ENCODE measurements at places on chromosomes 4 and X. TPM values are rescaled to one million over a fixed set of nuclear protein-coding genes. Genes with fewer than 3 reads are reported as not detected.

- DNase-seq: no peak
These were observed 1642.3 kb downstream of the C4orf33 start for GRCh38 chr4:130738233-130738632.

GRCh38 chrX:33082371-33082770 is 129.0 kb downstream of the DMD start:
- no peak for DNase-seq

GRCh38 chrX:54248309-54248708 is 65.3 kb upstream of the FAM120C start:
- no peak for DNase-seq

DNA sequence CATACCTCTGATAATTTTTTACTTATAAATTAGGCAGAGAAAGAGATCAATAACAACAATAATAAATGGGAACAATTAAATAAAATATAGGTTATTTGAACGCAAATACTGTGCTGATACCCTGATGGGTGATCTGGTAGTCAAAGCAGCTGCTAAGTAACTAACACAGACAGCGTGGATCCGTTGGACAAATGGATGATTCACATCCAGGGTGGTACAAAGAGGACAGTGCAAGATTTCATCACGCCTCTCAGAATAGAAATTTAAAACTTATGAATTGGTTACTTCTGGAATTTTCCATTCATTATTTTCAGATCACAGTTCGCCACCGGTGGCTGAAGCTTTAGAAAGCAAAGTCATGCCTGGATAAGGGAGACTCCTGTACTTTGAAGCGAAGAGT is 1066.0 kb upstream of the ADGRL3 start:
- no peak for DNase-seq

- no peak for DNase-seq
These were observed 11.5 kb downstream of the HNRNPH2 start for GRCh38 chrX:101419489-101419888.

GRCh38 chr4:110704748-110705439 is 82.0 kb upstream of the PITX2 start:
- no peak for DNase-seq

DNA sequence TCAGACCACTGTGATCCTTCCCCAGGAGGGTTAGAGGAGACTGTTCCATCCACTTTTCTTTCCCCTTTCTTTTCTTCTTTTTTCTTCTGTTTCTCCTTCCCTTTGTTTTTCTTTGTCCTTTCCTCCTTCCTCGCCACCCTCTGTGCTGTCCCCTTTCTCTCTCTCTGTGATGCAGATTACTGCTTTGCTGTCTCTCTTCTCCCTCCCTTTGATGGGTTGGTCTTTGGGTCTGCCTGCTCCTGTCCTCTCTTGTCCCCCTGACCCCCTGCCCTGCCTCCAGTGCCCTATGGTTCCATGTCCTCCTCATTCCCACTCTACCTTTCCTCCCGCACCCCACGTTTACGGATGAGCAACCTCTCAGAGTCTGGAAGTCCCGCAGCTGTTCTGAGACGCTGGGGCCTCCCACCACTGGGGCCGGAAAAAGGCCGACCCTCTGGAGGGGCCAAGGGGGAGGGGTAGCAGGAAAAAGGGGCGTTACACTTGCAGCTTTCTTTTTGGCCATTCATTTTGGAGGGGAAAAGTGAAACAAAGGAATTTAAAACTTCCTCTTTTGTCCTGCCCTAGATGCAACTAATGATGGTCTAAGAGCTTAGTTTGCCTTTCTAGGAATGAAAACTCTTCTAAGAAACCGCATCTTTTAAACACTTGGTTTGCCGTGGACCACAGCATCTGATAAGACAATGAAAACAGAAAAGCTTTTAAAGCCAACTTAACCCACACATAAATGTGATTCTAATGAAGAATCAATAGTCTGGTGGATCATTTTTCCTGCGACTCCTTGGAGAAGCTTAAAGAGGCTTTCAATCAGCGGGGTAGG is 24.5 kb upstream of the TSR2 start:
- no peak for DNase-seq

GRCh38 chr4:173852775-173853174 is 322.7 kb upstream of the HAND2 start:
- DNase-seq: no peak

DNA sequence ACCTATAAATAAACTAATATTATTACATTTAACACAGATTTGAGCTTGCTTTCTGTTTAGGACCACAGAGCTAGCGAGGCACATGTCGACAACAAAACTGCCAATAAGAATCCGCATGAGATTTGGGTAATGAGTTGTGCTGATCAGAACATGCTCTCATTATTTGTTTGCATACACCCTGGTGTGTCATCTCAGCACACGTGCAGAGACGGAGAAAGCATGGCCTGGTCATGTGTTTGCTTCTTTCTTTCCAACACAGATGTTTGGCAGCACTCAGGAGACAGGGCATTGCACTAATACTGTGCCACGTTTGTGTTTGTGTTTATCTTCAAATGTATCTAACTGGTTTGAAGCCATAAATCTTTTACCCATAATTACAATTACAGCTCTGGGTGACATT is 364.8 kb downstream of the ARAP2 start:
- no peak for DNase-seq

GRCh38 chrX:74493806-74494205 is 72.5 kb downstream of the SLC16A2 start:
- no peak for DNase-seq

GRCh38 chrX:31708116-31708515 is 636.3 kb upstream of the FTHL17 start:
- DNase-seq: no peak

DNA sequence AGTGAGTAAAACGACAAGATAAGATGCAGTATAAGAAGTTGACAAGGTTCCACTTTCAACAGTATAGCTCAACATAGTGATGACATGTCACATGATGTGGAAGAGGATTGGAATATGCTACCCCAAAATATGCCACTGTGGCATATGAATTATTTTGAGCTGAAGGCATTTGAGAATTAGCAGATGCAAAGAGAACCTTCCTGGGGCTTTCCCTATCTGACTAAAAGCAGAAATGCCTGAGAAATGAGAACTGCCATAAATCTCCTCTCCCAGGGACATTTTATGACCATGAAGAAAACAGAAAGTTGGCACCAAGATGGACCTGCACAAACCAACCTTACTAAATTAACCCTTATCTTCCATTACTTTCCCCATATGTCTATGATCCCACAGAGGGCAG is 24.8 kb downstream of the CDKN2AIP start:
- DNase-seq: no peak

- DNase-seq: no peak
These were observed 505.0 kb downstream of the BCOR start for GRCh38 chrX:39592776-39593175.

DNA sequence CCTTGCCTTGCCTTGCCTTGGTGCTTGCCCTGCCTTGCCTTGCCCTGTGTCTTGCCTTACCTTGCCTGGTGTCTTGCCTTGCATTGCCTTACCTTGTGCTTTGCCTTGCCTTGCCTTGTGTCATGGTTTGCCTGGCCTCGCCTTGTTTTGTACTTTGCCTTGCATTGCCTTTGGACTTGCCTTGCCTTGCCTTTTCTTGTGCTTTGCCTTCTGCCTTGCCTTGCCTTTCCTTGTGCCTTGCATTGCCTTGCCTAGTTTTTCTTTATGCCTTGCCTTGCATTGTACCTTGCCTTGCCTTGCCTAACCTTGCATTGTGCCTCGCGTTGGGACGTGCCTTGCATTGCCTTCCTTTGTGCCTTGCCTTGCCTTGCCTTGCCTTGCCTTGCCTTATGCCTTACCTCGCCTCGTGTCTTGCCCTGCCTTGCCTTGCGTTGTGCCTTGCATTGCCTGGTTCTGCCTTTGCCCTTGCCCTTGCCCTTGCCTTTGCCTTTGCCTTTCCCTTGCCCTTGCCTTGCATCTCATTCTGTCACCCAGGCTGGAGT is 82.8 kb downstream of the TAB3 start:
- no peak for DNase-seq

DNA sequence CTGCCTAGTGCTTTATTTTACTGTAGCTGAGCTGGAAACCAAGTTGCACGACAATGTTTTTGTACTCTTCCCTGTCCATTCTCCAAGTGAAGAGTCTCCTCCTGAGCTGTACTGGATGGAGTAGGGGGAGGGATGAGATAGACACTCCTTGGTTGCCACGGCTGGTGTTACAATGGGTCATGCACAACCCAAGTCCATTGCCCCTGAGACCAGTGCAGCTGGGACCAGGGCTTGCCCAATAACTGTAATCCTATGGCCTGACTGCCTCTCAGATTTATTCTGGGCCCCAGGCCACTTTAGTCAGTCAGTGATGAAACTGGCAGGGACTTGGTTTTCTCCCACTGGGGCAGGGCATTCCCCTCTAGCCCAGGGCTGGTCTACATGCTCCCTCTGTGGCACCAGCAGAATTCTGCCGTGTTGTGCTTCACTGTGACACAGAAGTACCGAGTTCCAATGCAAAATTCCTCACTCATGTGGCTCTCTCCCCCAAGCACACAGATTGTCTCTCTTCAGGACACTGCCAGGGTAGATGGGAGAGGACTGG is 203.3 kb upstream of the PCDH18 start:
- no peak for DNase-seq

DNA sequence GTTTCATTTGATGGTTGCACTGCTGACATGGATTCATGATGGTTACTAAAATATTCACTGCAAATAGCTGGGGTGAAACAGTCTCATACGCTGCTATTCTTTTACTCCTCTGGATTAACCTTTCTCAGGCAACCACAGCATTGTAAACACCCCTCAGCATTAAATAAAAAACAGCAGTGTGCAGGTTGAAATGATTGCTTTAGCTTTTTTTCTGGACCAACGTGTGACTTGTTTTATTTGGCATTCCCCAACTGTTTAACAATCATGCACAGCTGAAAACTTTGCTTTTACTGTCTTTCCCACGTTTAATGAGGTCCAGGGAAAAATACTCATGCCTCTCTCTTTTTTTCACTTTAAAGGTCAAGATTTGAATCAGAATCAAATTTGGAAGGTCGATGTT is 490.8 kb downstream of the RAPGEF2 start:
- no peak for DNase-seq

GRCh38 chr4:102761296-102761701 is 531 bp upstream of the MANBA start:
- no peak for DNase-seq

DNA sequence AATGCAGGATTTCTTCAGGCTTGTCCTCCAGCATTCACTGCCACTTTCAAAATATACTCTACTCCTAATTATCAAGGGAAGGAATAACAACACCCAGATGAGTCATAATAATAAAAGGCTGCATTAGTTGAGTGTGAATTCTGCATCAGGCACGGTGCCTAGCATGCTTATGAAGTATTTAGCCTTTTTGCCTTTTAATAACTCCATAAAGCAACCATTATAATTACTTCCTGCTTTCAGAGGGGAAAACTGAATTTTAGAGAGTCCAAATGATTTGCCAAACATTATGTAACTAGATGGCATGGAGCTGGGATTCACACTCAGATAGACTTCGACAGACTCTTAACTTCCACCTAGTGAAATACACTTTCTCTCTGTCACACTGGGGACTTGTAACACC is 2365.5 kb downstream of the PCDH7 start:
- no peak for DNase-seq

DNA sequence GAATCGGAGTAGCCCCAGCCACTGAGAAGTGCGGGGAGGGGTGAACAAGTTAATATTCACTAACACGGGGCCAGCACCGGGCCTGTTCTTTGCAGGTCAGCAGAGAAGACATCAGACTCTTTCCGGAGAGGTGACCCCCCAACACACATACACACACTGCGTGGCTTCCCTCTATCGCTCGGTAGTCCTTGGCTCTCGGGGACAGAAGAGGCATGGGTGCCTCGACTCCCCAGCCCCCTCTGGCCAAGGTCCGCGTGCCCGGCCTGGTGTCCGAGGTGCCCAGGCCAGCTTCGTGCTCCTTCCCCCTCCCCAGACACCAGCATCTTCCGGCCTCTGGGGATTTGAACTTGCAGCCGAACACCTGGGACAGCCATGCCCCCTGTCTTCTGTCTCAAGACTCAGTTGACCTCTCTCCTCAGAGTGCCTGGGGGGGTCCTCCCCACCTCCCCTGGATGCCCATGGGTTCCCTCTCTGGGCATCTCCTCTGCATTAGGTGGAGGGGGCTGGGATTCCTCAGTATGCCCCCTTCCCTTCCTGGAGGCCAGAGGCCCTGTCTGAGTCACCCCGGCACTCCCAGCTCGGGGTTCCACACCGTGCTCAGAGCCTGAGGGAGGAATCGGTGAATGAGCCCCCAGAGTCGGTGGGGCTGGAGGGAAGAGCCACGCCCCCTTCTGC is 104.5 kb downstream of the SORCS2 start:
- no peak for DNase-seq

GRCh38 chrX:96841325-96841724 is 42.4 kb upstream of the RPA4 start:
- DNase-seq: no peak

DNA sequence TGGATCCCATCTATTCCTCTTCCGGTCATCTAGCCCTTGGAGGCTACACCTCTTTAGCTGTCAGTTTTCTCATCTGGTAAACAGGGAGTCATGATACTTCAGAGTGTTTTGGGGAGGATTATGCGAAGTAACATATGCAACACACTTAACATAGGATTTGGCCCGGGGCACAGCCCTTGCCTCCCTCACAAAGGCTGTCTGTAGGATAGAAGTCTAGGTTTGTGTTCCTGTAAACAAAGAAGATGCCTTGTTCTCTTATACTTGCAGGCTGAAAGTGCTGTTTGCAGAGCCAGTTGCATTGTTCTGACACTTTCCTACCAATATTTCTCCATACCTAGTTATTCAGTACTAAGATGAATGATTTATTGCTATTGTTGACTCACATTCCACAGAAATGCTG is 2.2 kb upstream of the APELA start:
- no peak for DNase-seq

DNA sequence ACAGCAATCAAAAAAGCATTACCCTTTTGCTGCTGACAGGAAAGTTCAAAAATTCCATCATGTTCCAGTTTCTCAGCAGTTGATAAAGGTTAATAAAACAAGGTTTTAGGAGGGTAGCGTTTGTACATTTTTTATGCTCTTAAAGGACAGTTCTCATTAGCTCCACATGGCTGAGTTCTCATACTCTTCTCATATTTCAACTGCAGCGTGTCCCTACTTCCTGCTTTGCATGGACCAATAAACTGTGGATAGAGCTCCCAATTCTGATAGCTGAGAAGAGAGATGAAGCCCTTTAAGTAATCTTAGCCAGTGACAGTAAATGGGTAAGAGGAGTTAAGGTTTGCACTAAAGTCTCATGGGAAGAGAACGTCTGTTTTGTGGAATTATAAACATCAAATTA is 53.5 kb downstream of the SPANXA2 start:
- no peak for DNase-seq

RXFP1 gene
- total RNA-seq: not detected

MUC7 gene
- not detected for total RNA-seq

EDA gene
- 1.4 TPM for total RNA-seq

DDIT4L gene
- not detected for total RNA-seq

SYTL4 gene
- not detected for total RNA-seq

SHROOM4 gene
- total RNA-seq: not detected

XAGE1A gene
- not detected for total RNA-seq

TRIML2 gene
- not detected for total RNA-seq

ARFIP1 gene
- total RNA-seq: 1.9 TPM

AREG gene
- total RNA-seq: 52.8 TPM

VSIG4 gene
- not detected for total RNA-seq

CLCN5 gene
- total RNA-seq: 0.87 TPM
